ENCODE measurements at places on chromosomes 7 and 10.

GRCh38 chr7:41027428-41028115 is 675.3 kb downstream of the INHBA start:
- DNase-seq = no peak

- DNase-seq = peak; percentile 63
Measured at GRCh38 chr10:96830511-96831199, 1.4 kb upstream of the LCOR start.

DNA sequence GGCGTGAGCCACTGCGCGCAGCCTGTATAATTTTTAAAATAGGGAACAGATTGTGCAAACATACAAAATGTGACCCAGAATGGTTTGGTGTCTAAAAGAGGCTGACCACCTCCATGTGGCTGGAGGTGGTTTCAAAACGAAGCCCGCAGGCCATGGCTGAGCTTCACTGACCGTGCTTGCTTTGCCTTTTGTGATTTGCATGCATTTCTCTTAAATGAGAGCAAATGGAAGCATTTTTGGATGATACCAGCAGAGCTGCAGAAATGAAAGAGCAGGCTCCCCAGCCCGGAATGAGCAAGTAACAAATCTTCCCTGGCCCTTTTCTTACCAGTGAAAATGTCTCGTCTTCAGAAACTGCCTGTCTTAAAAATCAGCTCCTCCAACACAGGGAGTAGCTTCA is 239.9 kb downstream of the CAMK1D start:
- DNase-seq = no peak

DNA sequence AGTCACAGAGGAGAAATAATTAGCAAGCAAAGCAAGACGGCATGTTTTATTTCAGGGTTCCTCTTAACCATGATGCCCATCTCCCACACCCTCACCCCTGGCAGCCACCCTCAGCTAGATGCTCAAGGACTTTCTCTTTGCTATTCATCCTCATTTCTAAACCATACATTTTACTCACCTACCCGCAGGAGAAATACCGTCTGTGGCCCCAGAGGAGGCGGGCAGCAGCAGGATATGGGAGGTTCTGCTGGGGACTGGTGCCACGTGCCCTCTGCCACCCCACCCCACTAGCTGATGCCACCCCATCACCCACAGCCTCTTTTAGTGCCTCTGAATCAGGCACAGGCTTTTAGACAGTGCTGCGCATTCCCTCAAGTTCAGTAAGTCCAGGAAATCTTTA is 168.7 kb upstream of the ITGB1 start:
- no peak for DNase-seq
